Amniotic stem cell (primary cell): ENCODE measurements at places on chromosomes 7 and 10.

- DNase-seq: no peak
Measured at GRCh38 chr7:2965745-2966270, 77.9 kb downstream of the CARD11 start.

- DNase-seq: no peak
Measured at GRCh38 chr10:53453196-53453595, 680.6 kb upstream of the MBL2 start.

DNA sequence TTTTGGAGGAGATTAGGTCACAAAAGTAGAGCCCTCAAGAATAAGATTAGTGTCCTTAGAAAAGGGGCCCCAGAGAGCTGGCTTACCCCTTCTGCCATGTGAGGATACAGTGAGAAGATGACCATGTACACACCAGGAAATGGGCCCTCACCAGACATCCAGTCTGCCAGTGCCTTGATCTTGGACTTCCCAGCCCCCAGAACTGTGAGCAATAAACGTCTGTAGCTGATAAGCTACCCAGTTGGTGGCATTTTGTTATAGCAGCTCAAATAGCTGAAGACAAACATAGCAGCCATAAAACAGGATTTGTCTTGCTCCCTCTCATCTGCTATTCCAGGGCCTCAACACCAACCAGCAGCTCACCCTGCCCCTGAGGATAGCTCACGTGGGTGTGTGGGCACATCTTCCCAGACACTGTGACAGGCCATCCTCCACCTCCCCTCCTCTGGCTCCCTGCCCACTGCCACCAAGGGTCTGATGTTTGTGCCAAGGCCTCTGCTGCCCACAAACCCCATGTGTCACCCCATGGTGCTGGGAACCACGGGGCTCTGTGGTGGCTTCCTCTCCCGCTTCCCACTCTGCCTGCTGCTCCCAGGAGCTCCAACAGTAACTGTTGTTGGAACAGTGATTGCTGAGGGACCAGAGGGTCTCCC lies 252.4 kb downstream of the USP6NL start:
- no peak for DNase-seq

DNA sequence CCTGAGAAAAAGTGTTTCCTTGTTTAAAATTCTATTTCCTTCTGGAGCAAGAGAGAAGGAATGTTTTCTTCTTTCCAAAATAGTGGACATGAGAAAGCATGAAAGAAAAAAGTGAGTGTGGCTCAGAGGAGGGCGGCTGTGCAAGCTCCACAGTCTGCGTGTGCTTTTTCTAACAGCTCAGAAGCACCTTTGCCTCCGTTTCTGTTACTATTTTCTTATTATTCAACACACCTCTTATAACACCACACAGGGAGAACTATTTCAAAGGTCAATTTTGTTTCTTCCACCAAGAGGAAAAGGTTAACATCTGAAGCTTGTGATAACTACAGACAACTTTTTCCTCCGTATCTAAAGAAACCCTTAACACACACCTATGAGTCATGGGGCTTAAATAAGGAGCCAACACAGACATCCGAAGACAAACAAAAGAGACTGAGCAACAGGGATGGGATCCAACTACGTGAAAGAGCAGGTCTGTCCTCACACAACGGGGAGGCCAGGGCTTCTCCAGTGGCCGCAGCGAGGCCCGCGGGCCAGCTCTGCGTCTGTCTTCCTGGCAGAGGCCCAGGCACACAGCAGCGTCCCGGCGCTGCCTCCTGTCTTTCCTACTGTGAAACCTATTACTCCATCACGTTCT lies 36.2 kb upstream of the NCAPG2 start:
- peak; percentile 30 for DNase-seq

DNA sequence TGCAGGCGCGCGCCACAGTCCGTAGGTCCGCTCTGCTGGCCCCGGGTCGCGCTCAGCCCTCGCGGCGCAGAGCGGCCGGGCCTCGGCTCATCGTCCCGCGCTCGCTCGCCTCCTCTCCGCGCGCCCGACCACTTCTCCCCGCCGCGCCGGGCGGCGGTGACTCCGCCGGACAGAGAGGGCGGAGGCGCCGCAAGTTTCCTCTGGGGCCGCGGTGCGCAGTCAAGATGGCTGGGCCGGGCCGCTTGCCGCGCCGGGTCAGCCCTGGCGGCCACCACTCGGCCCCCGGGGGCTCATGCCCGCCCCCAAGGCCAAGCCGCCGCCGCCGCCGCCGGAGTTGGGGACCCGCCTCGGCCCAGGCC lies 441 bp downstream of the FZD8 start:
- DNase-seq: no peak

GRCh38 chr10:109207361-109207760 lies 716.0 kb downstream of the XPNPEP1 start:
- no peak for DNase-seq

DNA sequence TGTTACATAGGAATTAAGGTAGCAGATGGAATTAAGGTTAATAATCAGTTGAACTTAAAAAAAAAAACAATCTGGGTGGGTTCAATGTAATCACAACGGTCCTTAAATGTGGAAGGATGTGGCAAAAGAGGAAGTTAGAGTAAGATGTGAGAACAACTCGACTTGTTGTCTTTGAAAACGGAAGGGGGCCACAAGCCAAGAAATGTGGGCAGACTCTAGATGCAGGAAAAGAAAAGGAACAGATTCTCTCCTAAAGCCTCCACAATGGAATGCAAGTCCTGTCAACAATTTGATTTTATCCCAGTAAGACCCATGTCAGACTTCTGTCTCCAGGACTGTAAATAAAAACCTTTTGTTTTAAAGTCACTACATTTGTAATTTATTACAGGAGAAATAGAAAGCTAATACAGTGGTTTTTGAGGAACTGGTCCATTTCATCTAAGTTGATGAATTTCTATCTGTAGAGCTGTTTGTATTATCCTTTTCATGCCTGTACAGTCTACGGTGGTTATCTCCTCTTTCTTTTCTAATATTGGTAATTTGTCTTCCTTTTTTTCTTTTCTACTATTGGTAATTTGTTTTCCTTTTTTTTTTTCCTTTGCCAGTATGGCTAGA lies 8.6 kb downstream of the MCMBP start:
- no peak for DNase-seq

DNA sequence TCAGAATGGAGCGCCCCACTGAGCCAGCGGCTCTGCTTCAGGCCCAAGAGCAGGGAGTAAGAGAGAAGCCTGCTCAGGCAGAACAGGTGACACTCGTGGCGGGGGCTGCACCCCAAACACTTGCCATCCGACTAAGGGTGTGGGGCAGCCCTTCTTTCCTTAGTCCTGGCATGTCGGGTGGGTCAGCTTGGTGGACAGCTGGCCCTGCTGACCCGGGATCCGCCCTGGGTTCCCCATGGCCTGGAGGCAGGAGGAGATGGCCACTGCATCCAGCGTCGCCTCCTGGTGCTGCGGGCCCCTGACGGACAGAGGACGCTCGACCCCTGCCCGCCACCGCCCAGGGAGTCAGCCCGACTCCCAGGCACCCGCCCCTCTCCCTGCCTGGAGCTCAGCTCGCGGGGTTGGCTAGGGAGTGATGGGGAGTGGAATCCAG lies 1.2 kb upstream of the PAOX start:
- DNase-seq: no peak

GRCh38 chr10:47243791-47244190 lies 56.2 kb upstream of the GDF10 start:
- no peak for DNase-seq

DNA sequence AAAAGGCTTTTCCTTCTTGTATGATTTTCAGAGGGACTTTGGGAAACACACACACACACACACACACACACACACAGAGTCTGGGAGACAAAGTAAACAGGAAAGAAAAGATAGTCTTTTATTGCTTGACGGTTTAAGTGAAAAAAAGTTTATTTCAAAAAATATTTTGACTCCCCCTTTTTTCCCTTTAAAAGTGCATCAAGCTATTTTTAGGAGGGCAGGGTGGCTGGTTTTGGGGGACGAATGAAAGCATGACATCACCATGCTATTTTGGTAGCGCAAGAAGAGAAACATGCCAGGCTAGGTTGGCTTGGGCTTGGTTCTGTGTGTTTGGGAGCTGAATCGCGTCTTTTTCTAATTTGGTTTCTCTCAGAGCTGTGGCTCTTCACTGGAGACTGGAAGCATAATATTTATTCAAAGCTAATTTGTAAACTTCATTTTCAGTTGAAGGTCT lies 129.2 kb downstream of the BAMBI start:
- no peak for DNase-seq

GRCh38 chr7:50828801-50829200 lies 46.1 kb upstream of the GRB10 start:
- no peak for DNase-seq

DNA sequence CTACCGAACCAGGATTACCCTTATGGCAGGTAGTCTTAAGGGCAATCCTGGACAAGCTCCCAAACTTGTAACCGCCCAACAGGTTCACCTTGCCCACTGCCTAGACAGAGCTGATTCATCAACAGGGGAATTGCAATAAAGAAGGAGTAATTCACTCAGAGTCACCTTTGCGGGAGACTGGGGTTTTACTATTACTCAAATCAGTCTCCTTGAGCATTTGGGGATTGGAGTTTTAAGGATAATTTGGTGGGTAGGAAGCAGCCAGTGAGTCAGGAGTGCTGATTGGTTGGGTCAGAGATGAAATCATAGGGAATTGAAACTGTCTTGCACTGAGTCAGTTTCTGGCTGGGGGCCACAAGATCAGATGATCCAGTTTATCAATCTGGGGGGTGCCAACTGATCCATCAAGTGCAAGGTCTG lies 25.3 kb downstream of the HK1 start:
- DNase-seq: no peak

DNA sequence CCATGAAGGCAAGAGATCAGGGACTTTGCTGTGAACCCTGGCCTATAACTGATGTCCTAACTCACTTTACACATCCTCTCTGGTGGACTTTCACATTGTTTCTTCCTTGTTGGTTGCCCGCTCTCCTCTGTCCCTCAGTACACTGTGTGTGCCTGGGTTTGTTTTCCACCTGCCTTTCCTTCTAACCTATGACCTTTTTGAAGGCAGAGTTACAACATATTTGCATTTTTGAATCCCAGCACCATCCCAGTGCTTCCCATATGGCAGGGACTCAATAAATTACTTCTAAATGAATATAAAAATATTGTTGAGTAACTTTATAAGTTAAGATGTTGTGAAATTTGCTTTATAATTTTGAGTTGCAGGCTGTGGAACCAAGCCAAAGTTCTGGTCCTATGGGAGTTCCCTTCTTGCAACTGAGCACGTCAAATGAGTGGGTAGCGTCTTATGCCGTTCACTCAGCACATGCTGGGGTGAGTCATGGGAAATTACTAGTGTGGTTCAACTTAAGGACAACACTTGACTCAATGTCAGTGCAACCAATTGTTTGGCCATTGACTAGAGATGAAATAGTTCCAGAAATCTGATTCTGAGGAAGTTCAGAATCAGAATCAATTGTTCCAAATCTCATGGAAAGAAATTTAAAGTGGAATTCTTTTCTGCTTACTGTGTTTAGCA lies 250.9 kb downstream of the TWIST1 start:
- DNase-seq: peak; percentile 91

- DNase-seq: no peak
Measured at GRCh38 chr7:135245226-135246190, 11.9 kb downstream of the STRA8 start.

DNA sequence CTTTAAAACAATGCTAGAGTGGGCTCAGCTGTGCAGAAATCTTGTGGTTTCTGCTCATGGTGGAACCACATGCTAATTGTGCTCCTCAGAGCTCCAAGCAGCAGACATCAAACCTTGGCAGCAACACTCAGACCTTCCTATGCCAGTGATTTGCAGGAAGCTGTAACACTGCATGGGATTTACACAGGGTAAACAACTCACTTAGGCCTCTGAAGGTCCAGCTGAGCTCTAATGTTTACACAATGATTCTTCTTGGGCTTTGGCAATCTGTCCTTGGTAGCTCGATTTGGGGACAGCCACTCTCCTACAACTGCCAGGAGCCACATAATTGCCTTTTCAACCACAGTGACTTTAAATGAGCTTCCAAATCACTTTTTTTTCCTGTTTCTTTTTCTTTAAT lies 97.7 kb upstream of the PDLIM1 start:
- DNase-seq: no peak

DNA sequence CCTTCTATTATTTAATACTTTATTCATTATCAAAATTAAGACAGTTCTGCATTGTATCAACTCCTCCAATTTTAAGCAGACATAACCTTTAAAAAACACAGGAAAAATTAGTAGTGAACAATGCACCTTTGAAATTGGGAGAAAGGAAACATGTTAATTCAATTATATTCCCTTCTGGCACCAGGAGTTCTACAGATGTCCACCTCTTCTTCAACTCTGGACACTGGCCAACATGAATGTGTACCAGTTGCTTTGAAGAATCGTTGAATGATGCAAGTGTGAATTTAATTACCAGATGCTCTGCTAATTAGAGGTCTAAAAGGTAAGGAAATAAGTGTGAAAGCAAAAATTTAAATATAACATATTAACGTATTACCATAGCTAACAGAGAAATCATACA lies 206.7 kb upstream of the IGFBP3 start:
- no peak for DNase-seq

GRCh38 chr7:134669845-134670373 lies 23.3 kb downstream of the BPGM start:
- peak; percentile 16 for DNase-seq

GRCh38 chr10:110651044-110651958 lies 7.2 kb downstream of the RBM20 start:
- no peak for DNase-seq

DNA sequence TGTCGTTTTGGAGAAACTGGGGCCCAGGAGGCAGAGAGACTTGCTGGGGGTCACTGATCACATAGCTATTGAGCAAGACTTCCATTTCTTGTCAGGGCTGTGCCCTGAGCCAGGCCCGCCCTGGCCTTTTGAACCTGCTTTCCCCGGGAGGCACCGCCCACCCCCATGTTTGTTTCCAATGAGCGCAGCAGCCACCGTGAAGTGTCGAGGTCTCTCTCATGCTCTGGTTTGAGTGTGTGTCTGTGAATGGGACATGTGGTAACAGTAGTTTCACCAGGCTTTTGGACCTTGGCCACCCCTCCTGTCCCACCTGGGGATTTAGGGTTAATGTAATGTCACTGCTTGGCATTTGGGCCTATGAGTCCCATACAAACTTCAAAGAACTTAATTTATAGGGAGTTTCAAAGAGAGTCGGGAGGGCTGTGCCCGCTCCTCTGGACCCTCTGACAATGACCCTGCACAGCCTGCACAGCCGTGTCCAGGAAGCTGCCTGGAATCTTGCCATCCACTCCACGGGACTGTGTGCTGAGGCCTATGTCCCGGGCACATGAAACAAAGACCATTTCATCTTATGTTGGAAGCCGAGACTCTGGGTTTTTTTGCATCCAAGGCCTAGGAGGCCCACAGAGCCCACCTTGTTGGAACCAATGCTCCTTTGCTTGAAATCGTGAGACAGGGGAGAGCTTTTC lies 6.3 kb downstream of the PRF1 start:
- no peak for DNase-seq
